Cortex of kidney (tissue), 1 donor: ENCODE measurements at places on chromosomes 13 and 19.

DNA sequence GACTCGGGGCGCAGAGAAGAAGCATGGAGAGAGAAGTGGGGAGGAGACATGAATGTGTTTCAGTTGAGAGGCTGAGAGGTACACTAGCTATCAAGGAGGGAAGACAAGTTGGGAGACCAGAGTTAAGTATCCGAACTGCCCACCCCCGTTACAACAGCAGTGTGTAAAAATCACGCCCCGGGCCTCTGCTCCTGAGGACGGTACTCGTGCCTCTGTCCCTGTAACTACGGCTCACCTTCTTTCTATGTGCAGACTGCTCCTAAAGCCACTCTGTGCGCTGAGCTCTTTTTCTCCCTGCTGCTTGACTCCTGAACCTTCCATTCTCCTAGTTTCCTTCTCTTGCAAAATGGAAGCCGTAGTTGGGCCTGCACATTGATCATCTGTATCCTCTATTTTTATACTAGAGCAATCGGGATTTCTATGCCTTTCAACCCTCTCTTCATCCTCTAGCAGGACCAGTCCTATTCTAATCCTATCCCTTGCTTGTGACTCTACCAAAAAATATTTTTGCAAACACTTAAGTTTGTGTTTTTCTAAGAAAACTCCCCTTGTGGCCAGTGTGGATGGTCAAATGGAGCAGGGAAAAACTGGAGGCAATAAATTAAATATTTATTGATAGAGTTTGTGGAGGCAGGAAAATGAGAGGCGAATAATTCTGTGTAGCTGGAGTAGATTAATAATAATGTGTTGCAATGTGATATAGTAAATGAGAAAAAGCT, 569 bp downstream of the POLR1D start:
- DNase-seq: no peak

DNA sequence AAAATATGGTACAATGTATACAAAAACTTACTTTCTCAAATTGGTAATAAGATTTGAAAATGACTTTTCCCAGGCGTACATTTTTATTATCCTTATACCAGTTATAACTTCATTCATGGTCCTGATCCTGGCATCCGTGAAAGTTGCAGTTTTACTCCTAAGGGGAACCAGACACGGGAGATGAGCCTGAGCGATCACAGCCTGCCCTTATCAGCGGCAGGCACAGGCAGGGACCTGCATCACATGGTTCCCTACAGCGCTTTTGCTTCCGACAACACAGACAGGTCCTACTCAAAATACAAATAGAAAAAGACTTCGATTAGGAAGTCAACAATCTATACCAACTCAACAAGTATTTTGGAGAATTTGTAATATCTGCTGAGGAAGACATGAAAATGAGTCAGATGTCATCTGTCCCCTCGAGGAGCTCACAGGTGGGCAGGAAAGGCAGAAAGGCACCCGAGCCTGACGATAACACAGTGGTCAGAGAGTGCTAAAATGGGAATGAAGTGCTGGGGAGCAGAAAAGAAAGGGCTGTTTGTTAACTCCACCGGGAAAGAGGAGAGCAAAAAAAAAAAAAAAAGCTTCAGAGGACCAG, 93.4 kb downstream of the ABCC4 start:
- no peak for DNase-seq

GRCh38 chr19:44988896-44989556, 12.2 kb upstream of the RELB start:
- no peak for DNase-seq

- no peak for DNase-seq
These were observed 175.0 kb downstream of the RFC3 start for GRCh38 chr13:33992881-33993336.

DNA sequence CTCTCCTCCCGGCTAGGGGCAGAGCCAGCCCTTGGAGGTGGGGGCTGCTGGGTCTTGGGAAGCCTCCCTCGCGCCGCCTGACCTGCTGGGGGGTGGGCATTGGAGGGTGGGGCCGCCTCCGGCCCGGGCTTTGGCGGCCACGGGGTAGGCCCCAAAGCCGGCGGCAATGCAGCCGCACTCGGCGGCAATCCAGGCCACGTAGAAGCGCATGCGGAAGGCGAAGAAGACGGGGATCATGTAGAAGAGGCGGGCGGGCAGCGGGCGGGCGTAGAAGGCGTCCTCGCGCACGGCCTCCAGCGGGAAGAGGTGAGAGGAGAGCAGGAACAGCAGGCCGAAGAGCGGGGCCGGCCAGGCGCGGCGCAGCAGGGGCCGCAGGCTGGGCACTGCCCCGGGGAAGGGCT, 7.7 kb upstream of the TMC4 start:
- no peak for DNase-seq

GRCh38 chr19:45958769-45959516, 14.7 kb downstream of the NOVA2 start:
- no peak for DNase-seq

GRCh38 chr19:16386619-16387240, 62.1 kb downstream of the KLF2 start:
- no peak for DNase-seq

DNA sequence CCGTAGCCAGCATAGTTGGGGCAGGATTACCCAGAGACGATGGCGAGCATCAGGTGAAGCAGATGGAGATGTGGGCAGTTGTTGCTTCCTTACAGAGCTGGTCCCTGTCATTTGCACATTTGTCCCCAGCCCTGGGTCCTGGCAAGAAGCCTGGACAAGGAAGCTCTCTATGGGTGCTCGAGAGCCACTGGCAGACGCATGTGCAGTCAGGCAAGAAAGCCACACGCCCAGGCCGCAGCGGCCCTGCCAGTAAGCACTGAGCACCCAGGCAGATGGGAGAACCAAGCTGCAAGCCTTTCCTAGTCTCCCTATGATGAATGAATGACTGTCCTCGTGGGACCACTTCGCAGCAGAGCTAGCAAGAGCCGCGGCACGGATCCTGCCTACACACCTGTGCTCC, 182.8 kb downstream of the FOXO1 start:
- DNase-seq: no peak

- no peak for DNase-seq
These were observed 83.0 kb downstream of the TSHZ3 start for GRCh38 chr19:31266196-31266595.

GRCh38 chr19:8569066-8569771, 8.0 kb downstream of the MYO1F start:
- DNase-seq: no peak

GRCh38 chr13:84662491-84662890, 780.2 kb upstream of the SLITRK1 start:
- no peak for DNase-seq

- no peak for DNase-seq
These were observed 20.5 kb upstream of the USE1 start for GRCh38 chr19:17194608-17195007.

DNA sequence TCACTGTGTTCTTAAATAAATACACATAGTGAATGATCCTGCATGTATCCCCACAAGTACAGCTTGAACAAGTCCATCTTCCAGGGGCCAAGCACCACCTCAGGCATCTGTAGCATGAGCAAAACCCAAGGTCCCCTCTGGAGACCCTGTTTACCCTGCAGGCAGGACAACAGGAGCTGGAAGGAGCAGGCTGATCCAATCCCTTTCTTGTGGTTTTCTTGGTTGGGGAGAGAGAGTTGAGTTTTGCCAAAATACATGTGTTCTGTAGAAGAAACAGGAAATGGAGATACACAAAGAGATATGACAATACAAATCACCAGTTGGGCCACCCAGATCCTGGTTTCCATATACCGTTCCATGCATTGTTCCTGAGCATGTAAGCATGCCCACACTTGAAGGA, 92.8 kb downstream of the SHISA2 start:
- DNase-seq: no peak

DNA sequence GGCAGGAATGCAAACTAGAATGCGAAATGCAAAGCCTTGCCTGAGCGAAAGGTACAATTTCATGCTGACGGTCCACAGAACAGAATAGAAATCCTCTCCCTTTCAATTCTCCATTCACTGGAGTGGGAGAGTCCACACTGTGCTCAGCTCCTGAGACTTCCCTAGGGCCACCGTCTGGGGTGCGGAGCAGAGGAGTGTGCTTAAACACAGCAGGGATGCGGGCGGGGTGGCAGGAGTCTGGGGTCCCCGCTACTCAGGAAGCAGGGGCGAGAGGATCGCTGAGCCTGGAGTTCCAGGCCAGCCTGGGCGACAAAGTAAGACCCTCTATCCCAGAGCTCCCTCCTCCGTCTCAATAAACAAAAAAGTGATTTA, 552 bp upstream of the ZNF816 start:
- DNase-seq: no peak

DNA sequence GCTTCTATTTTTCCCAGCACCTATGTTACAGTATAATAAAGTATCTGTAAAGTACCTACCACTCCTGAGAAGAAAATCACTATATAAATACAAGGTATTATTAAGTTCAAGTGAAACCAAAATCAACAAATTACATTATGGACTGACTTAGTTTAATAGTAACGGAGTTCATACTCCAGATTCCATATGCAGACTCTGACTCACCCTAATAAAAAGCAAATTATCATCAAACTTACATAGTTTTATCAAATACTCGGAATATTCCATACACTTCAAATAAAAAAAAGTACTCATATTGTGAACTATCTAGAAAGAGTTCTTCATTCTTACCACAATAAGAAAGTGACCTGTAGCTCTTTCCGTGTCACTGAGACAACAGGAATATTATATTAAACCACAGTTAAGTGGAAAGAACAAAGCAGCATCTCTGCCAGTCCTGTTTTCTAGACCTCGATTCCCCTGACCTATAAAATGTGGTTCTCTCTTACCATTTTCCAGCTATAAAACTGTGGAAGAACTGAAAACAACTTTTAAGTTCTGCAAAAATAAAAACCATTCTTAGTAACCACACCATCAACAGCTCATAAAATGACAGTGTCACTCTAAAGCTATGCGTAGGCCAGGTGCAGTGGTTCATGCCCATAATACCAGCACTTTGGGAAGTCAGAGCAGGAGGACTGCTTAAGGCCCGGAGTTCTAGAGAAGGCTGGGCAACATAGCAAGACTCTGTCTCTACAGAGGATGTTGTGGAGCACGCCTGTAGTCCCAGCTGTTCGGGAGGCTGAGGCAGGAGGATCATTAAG, 42.6 kb downstream of the USP12 start:
- DNase-seq: no peak

DNA sequence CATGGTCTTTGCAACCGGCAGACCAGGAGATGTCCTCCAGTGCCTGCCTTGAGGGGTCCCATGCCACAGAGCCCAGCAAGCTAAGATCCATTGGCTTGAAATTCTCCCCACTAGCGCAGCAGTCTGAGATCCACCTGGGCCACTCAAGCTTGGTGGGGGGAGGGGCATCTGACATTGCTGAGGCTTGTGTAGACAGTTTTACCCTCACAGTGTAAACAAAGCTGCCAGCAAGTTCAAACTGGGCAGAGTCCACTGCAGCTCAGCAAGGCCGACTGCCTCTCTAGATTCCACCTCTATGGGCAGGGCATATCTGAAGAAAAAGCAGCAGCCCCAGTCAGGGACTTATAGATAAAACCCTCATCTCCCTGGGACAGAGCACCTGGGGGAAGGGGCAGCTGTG, 32.0 kb upstream of the ITM2B start:
- no peak for DNase-seq

- DNase-seq: no peak
These were observed 586 bp downstream of the MRI1 start for GRCh38 chr19:13764821-13765394.

- DNase-seq: no peak
These were observed 27.5 kb upstream of the TEX29 start for GRCh38 chr13:111292710-111293485.

GRCh38 chr13:95677564-95678266, 776 bp downstream of the DNAJC3 start:
- no peak for DNase-seq
